ENCODE measurements at places on chromosomes 7 and 10. TPM values are rescaled to one million over a fixed set of nuclear protein-coding genes. Genes with fewer than 3 reads are reported as not detected.

Gene UTF1
- total RNA-seq, result not detected

DNA sequence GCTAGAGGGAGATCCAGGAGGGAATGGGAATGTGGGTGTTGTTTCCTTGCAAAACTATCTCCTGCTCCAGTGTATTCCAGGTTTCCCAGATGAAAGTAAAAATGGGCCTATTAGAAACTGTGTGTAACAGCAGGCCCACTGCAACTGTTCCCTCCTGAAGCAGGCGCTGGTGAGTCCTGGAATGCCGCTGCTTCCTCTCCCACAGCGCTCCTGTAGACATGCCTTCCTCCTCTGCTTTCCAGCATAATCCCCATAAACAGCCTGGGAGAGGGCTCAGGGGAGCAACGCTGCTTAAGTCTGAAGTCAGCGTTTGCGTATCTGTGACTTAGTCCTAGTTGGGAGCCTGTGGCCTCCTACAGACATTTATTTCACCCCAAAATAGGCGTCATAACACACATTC lies 551.0 kb upstream of the FOXK1 start:
- no peak for DNase-seq
- no peak overlapping the region for H3K27ac ChIP-seq
- no peaks in the 10 kb centered on the region for H3K4me1 ChIP-seq
- H3K36me3 ChIP-seq, result no peaks in the 10 kb centered on the region
- H3K27me3 ChIP-seq, result no peaks in the 10 kb centered on the region

GRCh38 chr7:128671992-128672391 lies at the start of gene GARIN1A:
TSS of gene GARIN1A (plus strand) at chr7:128672292. CDS start at chr7:128672398, 106 bp downstream.
- H3K36me3 ChIP-seq, result no peaks in the 10 kb centered on the region
- peaks cover 11% of the 10 kb centered on the region for H3K4me1 ChIP-seq

DNA sequence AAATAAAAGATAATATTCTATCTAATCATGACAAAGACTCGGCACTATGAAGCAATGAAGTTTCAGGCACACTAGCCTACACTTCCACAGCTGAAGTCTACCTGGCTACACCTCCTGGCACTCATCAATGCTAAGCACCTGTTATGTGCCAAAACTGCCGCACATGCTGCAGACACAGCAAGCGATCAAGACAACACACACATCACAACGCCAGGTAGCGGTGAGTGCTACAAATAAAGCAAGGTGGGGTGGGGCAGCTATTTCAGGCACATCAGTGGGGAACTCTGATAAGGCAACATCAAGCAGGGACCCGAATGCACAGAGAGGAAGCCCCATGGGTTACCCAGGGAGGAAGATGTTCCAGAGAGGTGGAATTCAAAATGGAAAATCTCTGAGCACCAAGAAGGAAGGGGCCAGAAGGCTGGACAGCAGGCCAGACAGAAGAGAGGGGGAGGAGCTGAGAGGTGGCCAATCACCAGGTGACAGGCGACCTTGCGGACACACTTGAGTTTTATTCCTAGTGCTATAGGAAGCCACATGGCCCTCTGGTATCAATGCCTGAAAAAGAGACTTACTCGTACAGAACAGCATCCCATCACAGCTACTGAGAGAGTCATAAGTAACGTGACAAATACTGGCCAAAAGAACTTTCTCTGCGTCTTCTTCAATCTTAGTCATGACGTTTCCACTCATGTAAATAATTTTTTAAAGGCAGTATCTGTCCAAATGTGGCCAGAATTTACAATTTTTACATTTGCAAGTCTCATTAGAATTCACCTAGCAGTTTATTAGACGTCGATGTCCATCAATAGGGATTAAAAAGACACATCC lies 8.0 kb downstream of the PSAP start:
- no peaks in the 10 kb centered on the region for H3K27me3 ChIP-seq
- peaks cover 89% of the 10 kb centered on the region for H3K4me1 ChIP-seq
- no peak overlapping the region for H3K27ac ChIP-seq
- no peak overlapping the region for H3K4me3 ChIP-seq
- DNase-seq, result no peak
- no peaks in the 10 kb centered on the region for H3K36me3 ChIP-seq

- H3K4me1 ChIP-seq, result peaks cover 62% of the 10 kb centered on the region
- no peak for DNase-seq
- H3K4me3 ChIP-seq, result no peak overlapping the region
- peaks cover 16% of the 10 kb centered on the region for H3K36me3 ChIP-seq
- no peaks in the 10 kb centered on the region for H3K27me3 ChIP-seq
- no peak overlapping the region for H3K27ac ChIP-seq
Measured at GRCh38 chr10:921471-922414, 9.8 kb downstream of the LARP4B start.

- no peak overlapping the region for H3K4me3 ChIP-seq
- no peak overlapping the region for H3K27ac ChIP-seq
- no peaks in the 10 kb centered on the region for H3K36me3 ChIP-seq
- DNase-seq, result no peak
- H3K27me3 ChIP-seq, result no peaks in the 10 kb centered on the region
Measured at GRCh38 chr7:42671627-42672026, 240.2 kb downstream of the C7orf25 start.

- no peak overlapping the region for H3K4me3 ChIP-seq
- no peak for DNase-seq
- H3K36me3 ChIP-seq, result no peaks in the 10 kb centered on the region
- H3K27ac ChIP-seq, result no peak overlapping the region
- no peaks in the 10 kb centered on the region for H3K4me1 ChIP-seq
Measured at GRCh38 chr10:70984986-70985722, 96.8 kb upstream of the PCBD1 start.

DNA sequence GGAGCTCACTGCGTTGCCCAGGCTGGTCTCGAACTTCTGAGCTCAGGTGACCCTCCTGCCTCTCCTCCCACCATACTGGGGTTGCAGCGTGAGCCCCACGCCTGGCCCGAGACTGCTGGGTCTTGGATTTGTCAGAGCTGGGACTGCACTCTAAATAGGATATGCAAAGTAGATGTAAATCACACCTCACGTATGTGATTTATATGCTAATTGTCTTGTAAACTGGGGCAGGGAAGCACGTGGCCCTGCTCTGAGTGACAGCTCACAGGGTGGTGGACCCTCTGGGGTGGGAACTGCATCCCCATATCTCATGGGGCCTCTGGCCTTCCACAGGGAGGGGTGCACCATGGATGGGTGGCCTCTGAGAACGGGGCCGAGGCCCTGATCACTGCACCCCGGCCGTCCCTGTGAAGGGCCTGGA lies 34.1 kb downstream of the GET4 start:
- H3K27me3 ChIP-seq, result no peaks in the 10 kb centered on the region
- no peak overlapping the region for H3K4me3 ChIP-seq
- peaks cover 34% of the 10 kb centered on the region for H3K4me1 ChIP-seq
- no peak overlapping the region for H3K27ac ChIP-seq
- H3K36me3 ChIP-seq, result peaks cover 11% of the 10 kb centered on the region
- no peak for DNase-seq

DNA sequence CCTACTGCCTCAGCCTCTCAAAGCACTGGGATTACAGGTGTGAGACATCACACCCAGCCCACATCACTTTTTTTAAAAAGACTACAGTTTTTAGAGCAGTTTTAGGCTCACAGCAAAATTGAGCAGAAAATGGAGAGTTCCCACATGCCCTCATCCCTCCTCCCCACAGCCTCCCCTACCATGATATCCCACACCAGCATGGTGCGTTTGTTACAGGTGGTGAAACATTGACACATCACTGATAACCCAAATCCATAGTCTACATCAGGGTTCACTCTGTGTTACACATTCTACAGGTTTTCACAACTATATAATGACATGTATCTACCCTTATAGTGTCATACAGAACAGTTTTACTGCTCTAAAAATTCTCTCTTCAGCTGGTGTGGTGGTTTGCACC lies 24.3 kb upstream of the TOMM7 start:
- no peaks in the 10 kb centered on the region for H3K27me3 ChIP-seq
- peaks cover 24% of the 10 kb centered on the region for H3K4me1 ChIP-seq
- H3K4me3 ChIP-seq, result no peak overlapping the region
- no peak overlapping the region for H3K27ac ChIP-seq
- DNase-seq, result no peak
- no peaks in the 10 kb centered on the region for H3K36me3 ChIP-seq

GRCh38 chr7:30510124-30511075 lies 5.8 kb upstream of the GGCT start:
- no peak for DNase-seq
- no peaks in the 10 kb centered on the region for H3K36me3 ChIP-seq
- H3K4me3 ChIP-seq, result no peak overlapping the region

GRCh38 chr7:99562832-99563231 lies 4.4 kb downstream of the ZNF655 start:
- no peak for DNase-seq
- peak overlapping the region; percentile 37 for H3K27ac ChIP-seq
- no peaks in the 10 kb centered on the region for H3K27me3 ChIP-seq
- H3K4me1 ChIP-seq, result peaks cover 40% of the 10 kb centered on the region
- no peak overlapping the region for H3K4me3 ChIP-seq

DNA sequence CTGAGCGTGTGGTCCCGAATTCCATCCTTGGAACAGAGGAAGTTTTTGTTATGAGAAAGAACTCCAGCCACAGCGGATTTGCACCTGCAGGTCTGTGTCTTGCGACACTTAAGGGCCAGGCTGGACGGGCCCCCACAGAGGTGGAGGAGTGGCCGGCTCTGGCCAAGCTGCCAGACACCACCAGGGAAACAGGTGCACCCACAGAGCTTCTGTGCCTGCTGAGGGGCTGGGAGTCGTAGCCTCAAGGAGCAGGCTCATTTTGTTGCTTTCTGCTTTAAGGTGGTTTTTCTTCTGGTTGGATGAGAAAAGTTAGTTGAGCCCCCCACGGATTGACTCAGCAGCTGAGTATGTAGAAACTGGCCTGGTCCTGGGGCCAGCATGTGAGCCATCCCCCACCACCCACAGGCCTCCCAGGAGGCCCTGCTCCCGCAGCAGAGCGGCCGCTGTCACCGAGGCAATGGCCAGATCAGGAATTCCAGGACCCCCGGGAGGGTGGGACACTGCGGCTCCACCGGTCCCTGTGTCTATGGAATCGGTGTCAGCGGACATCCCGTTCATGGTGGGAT lies 41.9 kb downstream of the NKX6-2 start:
- H3K4me1 ChIP-seq, result peaks cover 29% of the 10 kb centered on the region
- no peak for DNase-seq
- no peaks in the 10 kb centered on the region for H3K27me3 ChIP-seq
- H3K36me3 ChIP-seq, result peaks cover 50% of the 10 kb centered on the region
- no peak overlapping the region for H3K4me3 ChIP-seq
- no peak overlapping the region for H3K27ac ChIP-seq

DNA sequence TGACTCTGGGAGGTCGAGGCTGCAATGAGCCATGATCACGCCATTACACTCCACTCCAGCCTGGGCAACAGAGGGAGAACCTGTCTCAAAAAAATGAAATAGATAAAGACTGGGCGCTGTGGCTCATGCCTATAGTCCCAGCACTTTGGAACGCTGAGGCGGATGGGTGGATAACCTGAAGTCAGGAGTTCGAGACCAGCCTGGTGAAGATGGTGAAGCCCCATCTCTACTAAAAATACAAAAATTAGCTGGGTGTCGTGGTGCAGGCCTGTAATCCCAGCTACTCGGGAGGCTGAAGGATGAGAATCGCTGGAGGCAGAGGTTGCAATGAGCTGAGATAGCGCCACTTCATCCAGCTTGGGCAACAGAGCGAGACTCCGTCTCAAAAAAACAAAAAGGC lies 1.1 kb upstream of the DDX21 start:
- H3K27ac ChIP-seq, result no peak overlapping the region
- peaks cover 30% of the 10 kb centered on the region for H3K4me1 ChIP-seq
- H3K4me3 ChIP-seq, result no peak overlapping the region
- H3K36me3 ChIP-seq, result peaks cover 15% of the 10 kb centered on the region
- no peak for DNase-seq

DNA sequence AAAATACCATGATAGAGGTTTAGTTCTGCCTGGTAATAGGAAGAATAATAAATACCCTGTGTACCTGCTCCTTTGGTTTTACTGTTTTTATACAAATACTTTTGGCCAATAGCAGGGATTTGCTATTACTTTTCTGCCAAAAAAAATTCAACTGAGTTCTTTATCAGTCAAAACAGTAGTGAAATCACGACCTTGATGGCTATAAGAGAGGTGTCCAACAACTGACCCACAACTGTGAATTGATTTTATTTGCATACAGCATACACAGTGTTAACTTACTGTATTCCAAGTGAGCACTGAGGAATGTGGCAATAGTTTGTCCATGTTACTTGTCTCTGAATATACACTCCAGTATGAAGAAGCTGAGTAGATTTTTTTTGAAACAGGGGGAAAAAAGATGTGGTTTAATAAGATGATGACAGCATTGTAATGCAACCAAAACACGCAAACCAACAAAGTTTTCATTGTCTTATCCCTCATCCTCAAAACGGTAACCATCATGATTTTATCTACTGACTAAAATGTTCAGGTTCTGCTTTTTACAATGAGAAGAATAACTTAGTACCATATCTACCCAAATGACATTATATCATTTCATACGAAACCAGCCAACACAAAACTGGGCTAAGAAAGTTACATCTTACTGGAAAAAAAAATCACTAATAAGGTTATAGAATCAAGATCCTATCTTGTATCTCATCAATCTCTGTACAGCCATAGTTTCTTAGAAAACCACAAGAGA lies 63.3 kb downstream of the GSAP start:
- H3K27me3 ChIP-seq, result no peaks in the 10 kb centered on the region
- no peak overlapping the region for H3K4me3 ChIP-seq
- peaks cover 9% of the 10 kb centered on the region for H3K36me3 ChIP-seq
- peaks cover 45% of the 10 kb centered on the region for H3K4me1 ChIP-seq
- H3K27ac ChIP-seq, result peak overlapping the region; percentile 70
- no peak for DNase-seq

- H3K4me3 ChIP-seq, result no peak overlapping the region
- DNase-seq, result no peak
- no peak overlapping the region for H3K27ac ChIP-seq
- no peaks in the 10 kb centered on the region for H3K4me1 ChIP-seq
- peaks cover 17% of the 10 kb centered on the region for H3K36me3 ChIP-seq
Measured at GRCh38 chr10:49502358-49502757, 36.6 kb downstream of the ERCC6 start.

DNA sequence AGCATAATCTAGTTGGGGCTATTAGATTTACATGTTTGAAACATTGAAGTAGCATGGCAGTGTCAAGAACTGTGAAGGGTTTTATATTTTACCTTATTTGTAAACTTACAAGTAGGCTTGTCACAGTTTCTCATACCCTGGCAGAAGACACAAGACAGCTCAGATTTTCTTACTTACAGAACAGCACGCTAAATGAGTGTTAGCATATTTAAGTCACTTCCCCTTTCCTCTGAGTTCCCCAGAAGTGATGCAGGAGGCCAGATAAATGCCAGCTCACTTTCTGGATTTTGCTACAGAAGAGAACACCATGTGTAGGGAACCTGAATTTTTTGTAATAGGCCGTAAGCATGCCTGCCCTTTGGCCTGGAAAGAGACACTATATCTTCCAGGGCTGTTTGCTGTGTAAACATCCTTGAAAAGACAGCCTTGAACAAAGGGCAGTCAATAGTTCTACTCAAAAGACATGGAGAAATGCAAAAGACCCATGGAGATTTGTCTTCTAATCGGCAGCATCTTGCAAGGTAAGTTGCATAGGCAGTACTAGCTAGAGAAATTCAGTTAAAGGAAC lies 279.1 kb downstream of the PHF14 start:
- H3K4me1 ChIP-seq, result no peaks in the 10 kb centered on the region
- no peak overlapping the region for H3K4me3 ChIP-seq

GRCh38 chr10:79316671-79317431 lies 30.4 kb upstream of the PPIF start:
- no peak overlapping the region for H3K4me3 ChIP-seq
- no peak for DNase-seq
- H3K36me3 ChIP-seq, result peaks cover 30% of the 10 kb centered on the region
- no peaks in the 10 kb centered on the region for H3K27me3 ChIP-seq
